Activated CD8-positive, alpha-beta memory T cell treated with anti-CD3 and anti-CD28 coated beads for 4 hours (primary cell): ENCODE measurements at places on chromosomes 16 and 17.

- DNase-seq = no peak
Observed at GRCh38 chr17:68305142-68305541, 13.8 kb downstream of the ARSG start.

- no peak for DNase-seq
Observed at GRCh38 chr17:75844530-75845057, 390 bp upstream of the UNC13D start.

GRCh38 chr17:48814504-48814903, 2.5 kb downstream of the TTLL6 start:
- DNase-seq = peak; percentile 34

DNA sequence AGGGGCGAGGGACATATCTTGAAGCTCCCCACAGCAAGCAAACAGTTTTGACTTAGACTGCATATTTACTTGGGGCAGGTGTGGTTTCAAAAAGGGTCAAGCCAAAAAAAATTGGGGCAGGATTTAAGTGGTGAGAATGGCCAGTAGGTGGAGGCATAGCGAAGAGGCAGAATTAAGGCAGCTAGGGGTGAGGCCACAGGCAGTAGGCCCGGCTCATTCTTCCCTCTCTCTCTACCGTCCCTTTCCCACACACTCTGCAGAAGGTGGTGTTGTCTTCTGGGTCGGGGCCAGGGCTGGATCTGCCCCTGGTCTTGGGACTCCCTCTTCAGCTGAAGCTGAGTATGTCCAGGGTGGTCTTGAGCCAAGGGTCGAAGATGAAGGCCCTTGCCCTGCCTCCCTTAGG, 2.6 kb downstream of the SHBG start:
- no peak for DNase-seq

- no peak for DNase-seq
Observed at GRCh38 chr16:59591480-59591879, 857.4 kb upstream of the GOT2 start.

DNA sequence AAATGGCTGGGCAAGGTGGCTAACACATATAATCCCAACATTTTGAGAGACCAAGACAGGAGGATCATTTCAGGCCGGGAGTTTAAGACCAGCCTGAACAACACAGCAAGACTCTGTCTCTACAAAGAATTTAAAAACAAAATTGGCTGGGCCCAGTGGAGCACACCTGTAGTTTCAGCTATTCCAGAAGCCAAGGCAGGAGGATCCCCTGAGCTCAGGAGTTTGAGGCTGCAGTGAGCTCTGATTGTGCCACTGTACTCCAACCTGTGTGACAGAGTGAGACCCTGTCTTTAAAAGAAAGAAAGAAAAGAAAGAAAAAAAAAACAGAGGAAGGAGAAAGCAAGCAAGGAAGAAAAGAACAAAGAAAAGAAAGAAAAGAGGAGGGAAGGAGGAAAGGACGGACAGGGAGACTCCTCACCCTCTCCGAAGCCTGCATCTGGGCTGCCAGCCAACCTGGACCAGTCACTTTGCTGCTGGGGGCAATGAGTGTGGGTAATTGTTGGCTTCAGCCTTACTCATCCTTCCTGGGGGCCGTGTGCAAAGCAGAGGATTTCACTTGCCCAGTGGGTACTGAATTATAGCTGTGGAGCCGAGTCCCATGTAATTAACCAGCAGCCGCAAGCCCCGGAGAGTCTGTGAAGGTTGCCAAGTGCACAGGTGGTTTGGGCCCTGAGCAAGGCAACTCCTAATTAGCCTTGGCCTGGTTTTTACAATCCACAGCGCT, 6.7 kb upstream of the MT4 start:
- no peak for DNase-seq

GRCh38 chr16:84841787-84842300, 22.1 kb downstream of the CRISPLD2 start:
- no peak for DNase-seq

DNA sequence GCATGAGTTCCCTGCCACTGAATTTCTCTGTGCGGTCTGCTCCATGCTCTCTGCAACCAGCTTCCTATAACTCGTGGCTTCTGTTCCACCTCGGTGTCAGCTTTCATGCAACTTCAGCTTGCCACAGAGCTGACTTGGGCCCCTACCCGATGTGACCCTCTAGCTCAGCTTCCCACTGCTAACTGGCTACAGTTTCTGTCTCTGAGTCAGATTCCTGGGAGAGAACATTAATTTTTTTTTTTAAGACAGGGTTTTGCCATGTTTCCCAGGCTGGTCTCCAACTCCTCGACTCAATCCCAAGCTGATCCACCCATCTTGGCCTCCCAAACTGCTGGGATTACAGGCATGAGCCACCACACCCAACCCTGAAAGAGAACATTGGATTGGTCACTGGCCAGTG, 35.5 kb upstream of the PSMD7 start:
- no peak for DNase-seq

GRCh38 chr16:23563186-23563585, 5.7 kb downstream of the UBFD1 start:
- DNase-seq = no peak

DNA sequence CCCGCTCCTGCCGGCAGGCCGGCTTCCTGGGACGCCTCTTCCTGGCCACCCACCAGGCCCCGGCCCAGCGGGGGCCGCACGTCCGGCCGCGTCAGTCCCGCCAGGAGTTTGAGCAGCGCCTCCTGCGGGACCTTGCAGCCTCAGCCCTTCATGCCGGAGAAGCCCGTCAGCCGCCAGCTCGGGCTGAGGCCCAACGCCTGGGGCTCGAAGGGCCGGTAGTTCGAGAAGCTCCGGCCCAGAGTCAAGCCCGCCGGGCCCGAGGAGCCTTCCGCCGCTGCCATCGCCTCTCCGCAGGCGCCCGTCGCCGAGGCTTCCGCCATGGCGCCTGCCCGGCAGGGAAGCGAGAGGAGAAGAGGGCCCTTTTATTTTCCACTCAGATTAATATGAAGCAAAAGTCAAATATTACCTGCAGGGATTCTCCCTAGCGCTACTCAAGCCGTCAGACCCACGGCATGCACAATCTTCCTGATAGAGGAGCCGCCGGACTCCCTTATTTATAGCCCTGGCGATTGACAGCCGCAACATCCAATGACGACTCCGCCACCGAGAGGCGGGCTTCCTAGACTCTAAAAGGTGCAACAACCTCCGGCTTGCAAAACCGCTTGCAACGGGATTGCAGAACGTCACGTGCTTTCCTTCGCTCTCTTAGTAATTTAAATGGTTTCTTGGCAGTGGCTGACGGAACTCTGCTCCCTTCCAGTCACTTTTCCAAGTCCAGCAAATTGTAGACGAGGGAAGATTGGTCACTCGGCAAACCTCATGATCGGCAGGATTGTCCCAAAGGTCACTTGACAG, at the start of gene SEPHS2:
Gene SEPHS2 (minus strand): TSS at position 467 of the 795 bp plus-strand sequence. CDS start 147 bp downstream, at position 320.
- DNase-seq = peak; percentile 88

DNA sequence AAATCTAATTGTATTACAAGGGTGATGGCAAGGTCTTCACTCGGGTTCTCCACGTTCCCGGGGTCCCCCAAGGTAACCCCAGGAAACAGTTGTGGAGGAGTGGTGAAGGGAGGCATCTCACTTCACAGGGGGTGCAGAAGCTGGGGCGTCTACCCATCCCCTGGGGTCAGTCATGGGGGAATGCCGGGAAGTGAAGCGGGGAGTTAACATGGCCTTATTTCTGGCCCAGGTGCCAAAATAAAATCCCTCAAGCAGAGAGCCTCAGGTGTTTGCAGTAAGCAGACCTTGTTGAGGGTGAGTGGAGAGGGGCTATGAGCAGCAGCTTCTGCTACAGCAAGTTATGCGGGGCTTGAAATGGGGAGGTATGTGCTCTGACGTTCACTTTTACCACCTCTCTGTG, 9.0 kb upstream of the ATP2C2 start:
- no peak for DNase-seq

- no peak for DNase-seq
Observed at GRCh38 chr17:8966926-8967325, 1.4 kb upstream of the PIK3R5 start.

DNA sequence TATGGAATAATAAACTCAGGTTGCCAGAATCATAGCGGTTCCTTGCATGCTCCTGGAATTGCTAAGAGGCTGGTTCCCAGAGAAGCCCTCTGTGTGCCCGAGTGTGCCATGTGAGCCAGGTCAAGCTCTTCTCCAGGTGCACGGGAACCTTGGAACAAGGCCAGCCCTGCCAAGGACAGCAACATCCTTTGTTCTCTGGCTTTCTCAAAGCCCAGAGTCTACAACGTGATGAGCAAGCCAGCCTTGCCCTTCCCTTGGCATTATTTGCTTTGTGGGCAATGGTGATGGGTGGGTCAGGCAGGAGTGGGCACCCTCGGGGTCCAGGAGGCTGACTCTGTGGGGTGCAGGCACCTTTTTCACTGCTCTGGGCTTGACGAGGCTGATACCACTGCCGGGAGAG, 14.2 kb upstream of the SEC14L1 start:
- no peak for DNase-seq

GRCh38 chr17:53628011-53628410, 194.7 kb upstream of the KIF2B start:
- DNase-seq = no peak

DNA sequence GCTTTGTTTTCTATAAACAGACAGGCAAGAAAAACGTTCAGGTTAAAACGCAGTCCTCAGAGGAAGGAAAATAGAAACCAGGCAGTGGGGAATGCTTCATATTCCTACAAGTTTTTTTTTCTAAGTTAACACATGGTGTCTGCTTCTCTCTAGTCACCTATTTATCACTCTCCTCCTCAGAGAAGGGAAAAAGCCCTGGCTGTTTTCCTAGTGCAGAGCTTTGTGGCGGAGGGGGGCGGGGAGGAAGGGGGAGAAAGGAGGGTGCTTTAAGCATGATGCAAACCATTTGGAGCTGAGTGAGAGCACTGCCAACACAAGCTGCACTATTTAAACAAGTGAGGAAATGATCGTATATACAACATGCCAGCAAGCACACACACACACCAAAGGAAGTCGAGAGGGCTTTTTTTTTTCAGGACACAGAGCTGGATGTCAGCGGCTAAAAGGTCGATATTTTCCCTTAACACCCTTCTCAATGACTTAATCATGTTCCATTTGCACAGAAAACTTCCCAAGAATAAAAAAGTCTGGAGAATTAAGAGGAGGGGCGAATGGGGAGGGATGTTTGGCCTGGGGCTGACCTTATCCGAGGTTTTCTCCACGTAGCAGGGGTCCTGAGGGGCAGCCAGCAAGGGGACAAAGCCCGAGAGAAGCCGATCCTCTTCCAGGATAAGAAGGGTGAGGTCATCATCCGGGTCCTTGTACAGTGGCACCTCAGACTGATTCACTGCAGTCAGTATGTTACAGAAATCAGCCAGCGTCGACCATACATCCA, 117.4 kb downstream of the HIC1 start:
- no peak for DNase-seq

GRCh38 chr17:62656446-62656845, 29.0 kb downstream of the MRC2 start:
- DNase-seq = no peak

DNA sequence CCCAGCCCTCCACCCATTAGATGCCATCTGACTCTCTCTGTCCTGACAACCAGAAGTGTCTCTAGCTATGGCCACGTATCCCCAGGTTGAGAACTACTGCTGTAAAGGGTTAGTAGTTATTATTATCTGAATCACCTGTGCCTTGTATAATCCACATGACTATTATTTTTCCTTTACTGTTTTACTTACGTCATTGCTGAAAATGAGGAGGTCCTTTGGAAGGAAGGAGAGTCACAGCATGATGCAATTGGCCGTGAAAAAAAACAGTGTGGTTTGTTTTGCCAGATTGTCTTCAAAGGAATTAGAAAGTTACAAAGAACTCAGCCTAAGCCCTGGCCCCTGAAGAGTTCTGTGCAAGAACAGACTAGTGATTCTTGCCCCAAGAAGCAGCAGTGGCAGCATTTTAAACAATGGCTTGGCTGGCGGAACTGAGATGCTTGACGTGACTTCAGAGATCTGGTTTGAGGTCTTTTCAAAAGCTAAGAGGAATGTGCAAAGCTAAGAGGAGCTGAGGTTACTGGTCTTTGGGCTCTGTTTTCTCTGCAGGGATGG, 413.3 kb upstream of the EEF2KMT start:
- DNase-seq = no peak

GRCh38 chr16:87491522-87492290, 1.1 kb downstream of the ZCCHC14 start:
- DNase-seq = no peak

DNA sequence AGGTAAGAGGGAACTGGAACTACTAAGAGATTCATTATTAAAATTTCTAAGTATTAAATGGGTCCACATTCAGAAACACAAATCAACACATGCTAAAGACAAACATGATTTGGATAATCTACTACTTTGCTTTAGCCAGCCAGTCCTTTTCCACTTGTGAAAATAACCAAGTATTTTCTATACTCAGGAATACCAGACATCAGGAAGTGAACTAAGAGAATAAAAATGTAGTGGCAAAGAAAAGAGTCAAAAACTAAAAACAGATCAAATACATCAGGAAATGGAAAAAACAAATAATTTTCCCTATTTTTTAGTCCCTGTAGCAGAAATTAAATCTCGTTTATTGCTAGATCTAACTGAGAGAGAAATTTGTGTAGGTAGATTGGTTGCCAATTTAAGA, 78.0 kb downstream of the MYO1D start:
- no peak for DNase-seq

DNA sequence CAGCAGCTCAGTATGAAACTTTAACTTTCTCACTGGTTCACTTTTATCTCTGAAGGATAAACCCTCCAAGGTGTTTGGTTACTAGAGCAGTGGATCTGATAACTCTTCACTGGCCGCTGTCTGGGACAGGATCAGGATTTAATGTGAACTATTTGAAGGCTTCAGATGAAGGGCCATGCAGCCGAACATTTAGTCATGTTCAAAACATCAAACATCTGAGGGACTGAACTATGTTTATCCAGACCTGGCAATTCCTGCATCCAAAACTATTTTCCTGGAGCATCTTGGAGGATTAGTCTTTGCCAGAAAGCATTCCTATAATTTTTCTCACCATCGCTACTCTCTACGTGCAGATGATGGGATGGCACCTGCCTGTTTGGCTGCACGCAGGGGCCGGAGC, 20.3 kb upstream of the PMP22 start:
- no peak for DNase-seq

GRCh38 chr17:66345264-66345663, 42.9 kb downstream of the PRKCA start:
- no peak for DNase-seq

DNA sequence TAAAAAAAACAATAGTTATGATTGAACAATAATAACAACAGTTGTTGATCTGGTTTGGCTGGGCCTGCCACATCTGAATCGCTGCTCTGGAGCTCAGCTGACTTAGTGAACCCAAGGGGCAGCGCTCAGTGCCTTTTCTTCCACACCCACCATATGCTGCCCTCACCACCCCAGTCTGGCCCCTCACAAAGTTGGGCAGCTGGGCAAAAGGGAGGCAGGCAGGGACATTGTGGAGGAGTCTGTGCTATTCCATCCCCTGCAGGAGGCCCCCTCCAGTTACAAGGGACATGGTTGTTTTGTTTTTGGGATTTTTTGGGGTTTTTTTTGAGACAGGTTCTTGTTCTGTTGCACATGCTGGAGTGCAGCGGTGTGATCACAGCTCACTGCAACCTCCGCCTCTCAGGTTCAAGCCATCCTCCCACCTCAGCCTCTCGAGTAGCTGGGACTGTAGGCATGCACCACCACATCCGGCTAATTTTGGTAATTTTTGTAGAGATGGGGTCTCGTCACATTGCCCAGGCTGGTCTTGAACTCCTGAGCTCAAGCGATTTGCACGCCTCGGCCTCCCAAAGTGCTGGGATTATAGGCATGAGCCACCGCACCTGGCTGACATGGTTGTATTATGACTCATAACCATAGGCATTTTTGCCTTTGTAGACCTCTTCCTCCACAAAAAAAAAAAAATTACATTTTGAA, 8.6 kb upstream of the PECAM1 start:
- no peak for DNase-seq
